NCI-H1048 (cell line): ENCODE measurements at places on chromosomes 1 and 21.

DNA sequence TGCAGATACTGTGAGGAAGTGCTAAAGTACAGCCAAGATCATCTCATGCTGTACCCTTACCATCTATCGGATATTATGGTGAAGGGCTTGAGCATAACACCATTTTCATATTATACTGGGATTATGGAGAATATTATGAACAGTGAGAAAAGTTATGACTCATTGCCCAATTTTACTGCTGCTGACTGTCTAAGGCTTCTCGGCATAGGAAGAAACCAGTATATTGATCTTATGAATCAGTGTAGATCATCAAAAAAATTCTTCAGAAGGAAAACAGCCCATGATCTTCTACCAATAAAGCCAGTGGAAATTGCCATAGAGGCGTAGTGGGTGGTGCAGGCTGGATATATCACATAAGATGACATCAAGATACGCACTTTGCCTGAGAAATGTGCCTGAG lies 47.7 kb downstream of the PPIAL4G start:
- DNase-seq, result no peak

- peak; percentile 59 for DNase-seq
These were observed at the start of the genes HSF2BP and RRP1B for GRCh38 chr21:43659136-43660000. Gene HSF2BP, minus strand, starts transcription at chr21:43659488. Its CDS starts 1,392 bp downstream, at chr21:43658096. Gene RRP1B, plus strand, starts transcription at chr21:43659560. Its CDS starts 105 bp downstream, at chr21:43659665.

- DNase-seq, result no peak
These were observed 60.6 kb downstream of the WNT9A start for GRCh38 chr1:227886993-227887696.

- DNase-seq, result no peak
These were observed 41.3 kb upstream of the DMBX1 start for GRCh38 chr1:46448109-46448911.

- no peak for DNase-seq
These were observed 13.0 kb downstream of the WNT9A start for GRCh38 chr1:227934476-227935313.

DNA sequence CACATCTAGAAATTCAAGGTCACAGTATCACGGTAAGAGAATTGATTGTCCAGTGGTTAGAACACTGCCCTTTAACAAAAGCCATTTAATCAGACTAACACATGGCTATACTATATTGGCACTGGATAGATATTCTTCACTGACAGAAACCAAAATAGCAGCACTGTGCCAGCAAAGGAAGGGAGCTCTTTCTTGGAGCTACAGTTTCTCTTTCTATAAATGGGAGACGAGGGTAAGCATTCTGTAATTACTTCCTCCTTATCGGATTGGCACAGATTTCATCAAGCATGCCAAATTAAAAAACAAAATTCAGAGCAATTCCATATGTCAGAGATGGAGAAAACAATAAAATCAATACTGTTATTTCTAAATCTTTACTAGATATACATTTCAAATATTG lies 115.7 kb upstream of the CACYBP start:
- DNase-seq, result no peak

DNA sequence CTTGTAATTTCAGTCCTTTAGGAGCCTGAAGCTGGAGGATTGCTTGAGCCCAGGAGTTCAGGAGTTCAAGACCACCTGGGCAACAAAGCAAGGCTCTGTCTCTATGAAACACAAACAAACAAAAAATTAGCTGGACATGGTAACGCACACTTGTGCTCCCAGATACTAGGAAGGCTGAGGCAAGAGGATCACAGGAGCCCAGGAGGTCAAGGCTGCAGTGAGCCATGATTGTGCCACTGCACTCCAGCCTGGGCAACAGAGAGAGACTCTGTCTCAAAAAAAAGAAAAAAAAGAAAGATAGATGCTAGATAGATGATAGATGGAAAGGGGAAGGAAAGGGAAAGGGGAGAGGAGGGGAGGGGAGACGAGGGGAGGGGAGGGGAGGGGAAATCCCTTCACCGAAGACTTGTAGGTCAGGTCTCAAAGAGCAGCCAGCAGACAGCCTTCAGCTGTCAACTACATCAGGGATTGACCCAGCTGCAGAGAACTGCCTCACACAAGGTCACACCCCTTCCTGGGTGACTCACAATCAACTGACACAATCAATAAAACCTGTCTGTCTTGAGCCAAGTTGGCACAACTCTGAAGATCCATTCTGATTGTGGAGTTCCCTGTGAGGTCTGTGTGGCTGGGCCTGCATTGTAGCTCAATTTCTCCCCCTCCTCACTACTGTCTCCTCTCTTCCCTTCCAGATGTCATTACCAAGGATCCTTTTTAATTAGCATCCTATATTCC lies 200.6 kb downstream of the RGS7 start:
- DNase-seq, result no peak

DNA sequence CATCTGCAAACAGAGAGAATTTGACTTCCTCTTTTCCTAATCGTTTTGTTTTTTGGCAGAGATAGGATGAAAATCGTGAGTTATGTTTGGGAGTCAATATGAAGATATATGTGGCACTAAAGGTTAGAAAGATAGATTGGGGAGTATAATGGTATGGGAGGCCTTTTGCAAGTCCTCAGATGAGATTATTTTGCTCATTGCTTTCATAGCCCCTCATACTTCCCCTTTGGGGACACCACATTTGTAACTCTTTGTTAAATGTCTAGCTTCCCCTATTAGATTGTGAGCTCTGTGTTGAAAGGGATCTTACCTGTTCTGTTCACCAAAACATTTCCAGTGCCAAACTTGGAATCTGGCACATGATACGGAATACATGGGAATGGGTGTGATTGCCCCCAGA lies 30.2 kb downstream of the RAVER2 start:
- DNase-seq, result no peak

DNA sequence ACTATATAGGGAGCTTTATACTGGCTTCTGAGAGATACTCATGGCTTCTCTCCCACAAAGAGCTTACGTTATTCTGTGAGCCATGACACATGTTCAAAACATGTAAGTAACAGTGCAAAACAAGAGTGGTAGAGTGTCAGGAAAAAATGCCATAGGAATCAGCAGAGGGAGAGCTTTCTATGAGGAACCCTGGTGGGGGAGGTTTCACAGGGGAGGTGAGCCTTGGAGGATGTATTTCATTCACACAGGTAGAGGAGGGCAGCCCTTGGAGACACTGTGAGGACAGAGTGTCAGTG lies 72.7 kb upstream of the LYST start:
- no peak for DNase-seq

GRCh38 chr1:115555446-115555845 lies 86.3 kb upstream of the VANGL1 start:
- no peak for DNase-seq

GRCh38 chr1:185388346-185388745 lies 71.3 kb upstream of the IVNS1ABP start:
- DNase-seq, result no peak

DNA sequence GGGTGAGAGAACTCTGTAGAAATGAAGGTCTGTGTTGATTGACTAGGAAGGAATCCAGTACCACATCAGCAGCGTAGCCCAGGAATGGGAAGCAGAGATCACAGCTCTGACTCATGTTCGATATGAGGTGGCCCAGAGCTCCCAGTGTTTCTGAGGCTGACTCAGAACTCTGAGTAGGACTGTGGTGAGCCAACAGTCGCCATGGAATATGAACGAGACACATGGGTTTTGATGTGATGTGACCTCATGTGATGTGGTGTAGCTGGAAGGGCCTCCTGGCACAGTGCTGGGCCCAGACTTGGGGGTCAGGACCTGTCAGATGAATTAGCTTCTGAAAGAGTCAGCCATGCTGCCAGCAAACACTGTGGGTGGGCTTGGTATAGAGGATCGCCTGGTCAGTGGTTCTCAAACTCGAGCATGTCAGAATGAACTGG lies 237.0 kb downstream of the MRPL39 start:
- DNase-seq, result no peak

DNA sequence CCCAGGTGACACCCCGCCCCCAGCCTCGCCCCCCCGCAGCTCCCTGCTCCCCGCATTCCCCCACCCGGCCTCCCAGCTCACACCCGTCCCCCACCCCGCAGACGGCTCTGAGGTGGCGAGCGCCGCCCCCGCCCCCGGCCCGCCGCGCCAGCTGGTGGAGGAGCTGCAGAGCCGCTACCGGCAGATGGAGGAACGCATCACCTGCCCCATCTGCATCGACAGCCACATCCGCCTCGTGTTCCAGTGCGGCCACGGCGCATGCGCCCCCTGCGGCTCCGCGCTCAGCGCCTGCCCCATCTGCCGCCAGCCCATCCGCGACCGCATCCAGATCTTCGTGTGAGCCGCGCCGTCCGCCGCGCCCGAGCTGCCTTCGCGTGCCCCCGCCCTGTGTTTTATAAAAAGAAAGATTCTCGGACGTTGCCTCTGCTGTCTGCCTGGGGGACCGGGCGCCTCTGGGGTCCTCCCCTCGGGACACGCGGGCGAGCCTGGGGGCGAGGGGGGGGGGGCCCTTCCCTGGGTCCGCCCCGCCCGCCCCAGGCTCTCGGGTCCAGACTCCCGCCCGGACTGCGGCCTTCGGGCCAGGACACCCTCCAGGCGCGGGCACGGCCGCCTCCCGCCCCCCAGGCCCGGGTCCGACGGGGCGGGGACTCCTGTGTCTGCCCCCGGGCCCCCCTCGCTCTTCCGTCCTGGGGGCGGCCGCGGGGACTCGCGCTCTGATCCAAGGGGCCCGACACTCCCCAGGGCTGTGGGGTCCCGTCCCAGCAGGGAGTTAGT lies 1.6 kb upstream of the MMP23B start:
- no peak for DNase-seq

- no peak for DNase-seq
These were observed 12.8 kb upstream of the ECE1 start for GRCh38 chr1:21302747-21303715.

DNA sequence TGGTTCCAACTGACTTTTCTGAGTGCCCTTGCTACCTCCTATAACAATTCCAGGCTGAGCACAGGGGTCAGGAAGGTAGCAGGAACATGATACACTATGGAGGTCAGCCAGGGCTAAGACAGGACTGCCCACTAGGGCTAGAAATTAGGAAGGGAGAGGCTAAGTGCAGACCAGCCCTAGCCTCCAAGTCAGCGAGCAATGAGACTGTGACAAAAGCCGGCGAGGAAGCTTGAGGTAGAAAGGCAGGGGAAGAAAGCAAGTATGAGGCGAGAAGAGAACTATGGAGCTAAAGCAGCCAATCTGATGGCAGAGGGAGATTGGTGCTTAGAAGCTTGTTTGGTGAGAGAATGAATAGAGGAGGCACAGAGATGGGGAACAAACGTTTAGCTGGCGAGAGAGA lies 4.7 kb downstream of the UROD start:
- DNase-seq, result no peak

- no peak for DNase-seq
These were observed 136.8 kb downstream of the PTPRC start for GRCh38 chr1:198775606-198776005.

DNA sequence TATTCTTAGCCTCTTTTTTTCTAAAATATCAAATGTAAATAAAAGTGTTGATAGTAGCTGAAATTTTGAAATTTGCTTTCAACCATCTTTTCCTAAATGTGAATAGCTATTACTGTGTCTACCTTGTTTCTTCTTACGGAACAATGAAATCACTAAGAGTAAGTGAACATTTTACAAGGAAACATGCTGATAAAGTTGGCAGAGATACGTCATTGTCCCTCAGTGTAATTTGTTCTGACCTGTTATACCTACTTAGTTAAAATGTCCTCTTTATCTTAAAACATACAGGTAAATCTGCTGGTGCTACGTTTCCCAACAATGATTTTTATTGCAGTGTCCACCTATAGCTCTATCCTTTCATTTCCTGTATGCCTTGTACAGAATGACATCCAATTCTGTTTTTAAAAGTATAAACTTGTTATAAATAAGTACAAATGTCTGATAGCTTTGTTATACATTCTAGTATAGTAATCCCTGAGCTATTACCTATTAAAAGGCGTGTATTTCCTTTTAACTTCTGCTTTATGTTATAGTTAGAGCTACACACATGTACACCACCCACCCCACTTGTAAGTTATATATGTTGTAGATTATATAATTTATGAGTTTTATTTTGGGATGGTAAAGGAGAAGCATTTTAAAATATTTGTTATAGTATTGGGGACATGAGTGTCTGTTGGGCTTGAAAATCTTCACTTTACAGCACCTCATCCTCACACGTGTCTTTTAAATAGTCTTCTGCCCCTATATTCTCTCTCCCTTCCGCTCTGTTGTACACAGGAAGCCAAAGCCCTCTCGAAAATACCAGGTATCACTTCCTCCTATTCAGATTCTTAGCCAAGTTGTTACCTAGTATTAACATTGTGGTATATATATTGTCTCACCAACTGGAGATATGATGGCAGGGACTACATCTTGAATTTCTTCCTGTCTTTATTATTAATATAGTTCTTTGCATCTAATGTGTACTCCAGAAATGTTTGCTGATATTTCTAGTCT lies 25.2 kb downstream of the LAMC1 start:
- no peak for DNase-seq

DNA sequence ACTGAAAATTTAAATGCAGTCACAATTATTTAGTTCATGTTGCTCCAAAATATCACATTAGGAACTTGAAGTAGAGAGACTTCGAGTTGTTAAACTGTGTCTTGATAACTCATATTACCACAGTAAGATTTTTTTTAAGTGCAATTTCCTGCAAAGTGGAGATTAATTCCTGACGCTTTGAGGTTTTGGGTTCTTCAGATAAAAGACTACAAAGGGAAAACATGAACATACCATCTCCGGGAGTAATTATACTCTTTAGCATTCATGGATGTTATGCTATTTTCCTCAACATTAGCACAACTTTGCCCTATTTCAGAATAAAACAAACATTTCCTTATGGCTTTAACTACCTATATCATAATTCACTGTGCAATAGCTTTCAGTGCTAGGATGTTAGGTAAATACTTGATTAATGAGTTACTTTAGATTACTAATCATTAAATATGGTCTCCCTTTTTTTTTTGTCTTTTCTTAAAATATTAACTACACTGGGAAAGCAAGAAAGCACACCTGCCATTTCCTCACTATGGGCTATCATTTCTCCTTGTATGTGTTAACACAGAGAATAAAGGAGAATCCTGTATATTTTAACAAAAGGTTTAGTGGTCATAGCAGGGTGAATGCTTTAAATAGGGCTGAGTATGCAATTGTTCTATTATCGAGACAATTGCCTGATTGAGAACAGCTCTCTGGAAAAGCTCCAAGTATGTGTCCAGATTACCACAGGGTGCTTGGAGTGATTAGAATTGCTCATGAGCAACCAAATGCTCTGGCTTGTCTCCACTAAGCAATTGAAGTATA lies 252.5 kb upstream of the C1orf105 start:
- DNase-seq, result peak; percentile 11

GRCh38 chr1:157496121-157496526 lies 56.2 kb downstream of the FCRL5 start:
- DNase-seq, result peak; percentile 14

- no peak for DNase-seq
These were observed 6.0 kb upstream of the CAPN2 start for GRCh38 chr1:223706077-223706973.
